ENCODE measurements at places on chromosomes 11 and 22. TPM values are rescaled to one million over a fixed set of nuclear protein-coding genes. Genes with fewer than 3 reads are reported as not detected.

- no peak for DNase-seq
These were observed 119.2 kb downstream of the FEZ1 start for GRCh38 chr11:125376856-125377255.

GRCh38 chr11:78620159-78620558 lies 45.5 kb upstream of the NARS2 start:
- no peak for DNase-seq

DNA sequence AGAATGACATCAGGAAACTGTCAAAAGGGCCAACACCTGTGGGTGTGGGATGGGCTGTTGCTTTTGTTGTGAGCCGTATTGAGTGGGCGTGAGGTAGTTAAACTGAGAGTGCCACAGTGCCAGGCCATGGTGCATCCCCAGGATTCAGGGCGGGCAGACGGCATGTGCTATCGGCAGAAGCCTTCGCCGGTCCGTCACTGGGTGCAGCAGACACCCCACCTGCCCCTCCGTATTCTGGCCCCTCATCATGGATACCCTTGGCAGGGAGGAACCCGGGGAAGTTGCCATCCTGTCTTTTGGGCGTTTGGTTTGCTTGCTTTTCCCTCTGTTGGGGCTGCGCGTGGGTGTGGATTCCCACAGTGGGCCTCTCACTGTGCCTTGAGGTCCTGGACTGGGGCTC lies 27.5 kb downstream of the ST14 start:
- no peak for DNase-seq

- no peak for DNase-seq
These were observed 9.6 kb downstream of the QSER1 start for GRCh38 chr11:32902089-32902665.

DNA sequence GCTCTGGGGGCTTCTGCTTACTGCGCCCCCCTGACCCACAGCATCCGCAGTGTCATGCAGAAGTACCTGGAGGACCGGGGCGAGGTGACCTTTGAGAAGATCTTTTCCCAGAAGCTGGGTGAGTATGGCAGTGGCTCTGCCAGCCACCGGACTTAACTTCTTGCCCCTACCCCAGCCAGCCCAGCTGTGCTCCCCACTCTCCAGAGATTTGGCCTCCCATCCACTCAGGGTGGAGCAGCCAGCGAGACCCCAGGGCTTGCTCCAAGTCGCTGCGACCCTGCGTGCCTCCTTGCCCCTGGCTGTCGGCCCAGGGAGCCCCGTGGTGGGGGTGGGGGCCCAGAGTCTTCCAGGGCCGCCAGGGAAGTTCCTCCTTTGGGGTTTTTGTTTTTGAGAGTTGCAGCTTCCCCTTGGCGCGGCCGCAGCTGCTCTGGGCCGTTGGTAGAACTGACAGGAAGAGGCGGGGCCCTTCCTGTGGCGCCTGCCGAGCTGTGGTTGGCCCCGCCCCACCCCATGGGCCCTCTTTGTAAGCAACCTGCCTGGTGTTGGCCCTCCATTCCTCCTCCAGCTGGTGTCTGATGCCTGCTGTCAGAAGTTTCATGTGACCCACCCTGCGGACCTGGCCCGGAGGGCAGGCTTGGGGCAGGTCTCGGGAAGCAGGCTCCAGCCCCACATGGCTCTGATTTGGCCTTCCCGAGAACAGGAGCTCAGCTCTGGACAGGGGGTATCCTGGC lies 11.1 kb downstream of the GRK2 start:
- DNase-seq, result no peak

DNA sequence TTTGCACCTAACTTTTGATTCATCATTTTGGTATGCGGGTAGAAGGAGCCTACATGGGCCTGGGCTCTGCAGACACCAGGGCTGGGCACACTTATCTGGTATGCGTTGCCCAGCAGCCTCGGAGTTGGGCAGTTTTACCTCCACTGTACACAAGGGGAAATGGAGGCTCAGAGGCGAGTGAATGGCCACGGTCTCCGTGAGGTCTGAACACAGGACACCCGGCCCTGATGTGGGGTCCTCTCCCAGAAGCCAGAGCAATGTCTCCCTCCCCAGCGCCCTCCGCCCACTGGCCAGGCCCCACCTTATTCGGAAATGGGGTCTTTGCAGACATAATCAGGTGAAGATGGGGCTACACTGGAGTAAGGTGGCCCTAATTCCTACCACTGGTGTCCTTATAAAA lies 43.7 kb downstream of the OSBPL5 start:
- DNase-seq, result no peak

- peak; percentile 18 for DNase-seq
These were observed 158.8 kb upstream of the NAV2 start for GRCh38 chr11:19553683-19554333.

GRCh38 chr22:29704528-29705285 lies 15.1 kb upstream of the CABP7 start:
- no peak for DNase-seq

Gene MFRP
- not detected for total RNA-seq

Gene AASDHPPT
- total RNA-seq, result 63.4 TPM

Gene OR52A1
- total RNA-seq, result not detected

Gene E2F8
- total RNA-seq, result 14.2 TPM

Measured in Panc1 (cell line).